ENCODE measurements at places on chromosomes 16 and 17.

DNA sequence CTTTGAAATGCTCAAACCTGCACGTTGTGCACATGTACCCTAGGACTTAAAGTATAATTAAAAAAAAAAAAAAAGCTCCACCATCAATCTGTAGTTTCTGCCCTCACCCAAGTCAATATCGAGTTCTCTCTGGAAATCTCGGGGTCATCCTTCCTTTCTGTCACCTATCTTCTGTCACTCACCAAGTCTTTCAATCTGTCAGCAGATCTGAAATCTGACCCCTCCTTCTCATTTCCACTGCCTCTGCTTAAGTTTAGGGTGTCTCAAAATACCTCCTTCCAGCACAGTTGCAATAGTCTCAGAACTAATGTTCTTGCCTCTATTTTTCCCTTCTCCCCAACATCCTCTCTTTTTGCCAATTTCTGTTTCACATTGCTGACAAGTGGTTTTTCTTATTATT, 32.3 kb downstream of the FTO start:
- DNase-seq, result no peak

- no peak for DNase-seq
Observed at GRCh38 chr16:84508502-84508901, 4.0 kb upstream of the MEAK7 start.

GRCh38 chr16:57616876-57617275, 11.6 kb upstream of the ADGRG1 start:
- DNase-seq, result no peak

GRCh38 chr16:89009343-89010209, 32.6 kb upstream of the CBFA2T3 start:
- no peak for DNase-seq

- DNase-seq, result no peak
Observed at GRCh38 chr16:69294051-69294450, 17.1 kb upstream of the VPS4A start.

DNA sequence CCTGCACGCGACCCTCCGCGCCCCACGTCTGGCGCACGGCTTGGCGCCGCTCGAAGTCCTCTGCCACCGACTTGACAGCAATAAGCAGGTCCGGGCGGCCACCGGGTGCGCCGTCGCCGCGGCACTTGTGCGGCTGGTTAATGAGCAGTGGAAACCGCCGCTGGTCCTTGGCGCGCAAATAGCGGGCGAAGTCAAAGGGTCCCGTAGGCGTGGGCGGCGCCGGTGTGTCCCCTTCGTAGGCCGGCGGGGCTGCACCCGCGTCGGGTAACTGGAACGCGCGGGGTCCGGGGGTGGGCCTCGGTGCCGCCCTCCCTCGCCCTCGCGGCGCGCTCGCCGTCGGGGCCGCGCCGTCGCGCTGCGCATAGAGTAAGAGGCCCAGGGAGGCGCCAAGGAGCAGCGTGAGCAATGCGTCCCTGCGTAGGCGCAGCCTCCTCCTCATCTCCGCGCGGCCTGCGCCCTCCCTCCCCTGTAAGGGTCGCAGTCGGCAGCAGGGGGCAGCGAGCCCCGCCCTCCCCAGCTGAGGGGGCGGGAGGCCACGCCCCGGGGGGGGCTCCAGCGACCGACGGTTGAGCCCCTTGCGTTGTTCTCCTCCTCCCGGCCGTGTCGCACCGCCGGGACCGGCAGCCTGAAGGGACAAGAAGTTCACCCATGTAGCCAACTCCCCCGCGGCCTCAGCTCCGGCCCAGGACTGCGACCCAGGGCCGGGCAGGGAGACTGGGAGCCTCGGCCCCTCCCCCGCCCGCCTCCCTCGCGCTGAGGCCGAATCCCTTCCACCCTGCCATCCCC, 558 bp downstream of the B3GNT9 start:
- DNase-seq, result peak; percentile 65

DNA sequence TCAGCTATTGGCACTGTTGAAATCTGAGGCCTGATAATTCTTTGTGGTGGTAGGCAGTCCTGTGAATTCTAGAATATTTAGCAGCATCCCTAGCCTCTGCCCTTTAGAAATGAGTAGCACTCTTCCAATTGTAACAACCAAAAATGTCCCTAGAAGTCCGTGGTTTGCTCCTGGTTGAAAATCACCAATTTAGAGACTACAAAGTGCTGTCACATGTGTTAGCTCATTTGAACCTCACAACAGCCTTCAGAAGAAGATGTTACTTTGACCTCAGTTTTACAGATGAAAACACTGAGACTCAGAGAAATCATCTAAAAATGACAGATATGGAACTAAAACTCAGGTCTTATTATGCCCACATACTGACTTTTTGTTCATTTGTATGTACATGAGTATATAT, 103.2 kb downstream of the TANC2 start:
- DNase-seq, result no peak

- DNase-seq, result no peak
Observed at GRCh38 chr16:53598511-53599275, 95.7 kb upstream of the AKTIP start.

- DNase-seq, result no peak
Observed at GRCh38 chr16:46787909-46788308, 39.8 kb upstream of the MYLK3 start.

DNA sequence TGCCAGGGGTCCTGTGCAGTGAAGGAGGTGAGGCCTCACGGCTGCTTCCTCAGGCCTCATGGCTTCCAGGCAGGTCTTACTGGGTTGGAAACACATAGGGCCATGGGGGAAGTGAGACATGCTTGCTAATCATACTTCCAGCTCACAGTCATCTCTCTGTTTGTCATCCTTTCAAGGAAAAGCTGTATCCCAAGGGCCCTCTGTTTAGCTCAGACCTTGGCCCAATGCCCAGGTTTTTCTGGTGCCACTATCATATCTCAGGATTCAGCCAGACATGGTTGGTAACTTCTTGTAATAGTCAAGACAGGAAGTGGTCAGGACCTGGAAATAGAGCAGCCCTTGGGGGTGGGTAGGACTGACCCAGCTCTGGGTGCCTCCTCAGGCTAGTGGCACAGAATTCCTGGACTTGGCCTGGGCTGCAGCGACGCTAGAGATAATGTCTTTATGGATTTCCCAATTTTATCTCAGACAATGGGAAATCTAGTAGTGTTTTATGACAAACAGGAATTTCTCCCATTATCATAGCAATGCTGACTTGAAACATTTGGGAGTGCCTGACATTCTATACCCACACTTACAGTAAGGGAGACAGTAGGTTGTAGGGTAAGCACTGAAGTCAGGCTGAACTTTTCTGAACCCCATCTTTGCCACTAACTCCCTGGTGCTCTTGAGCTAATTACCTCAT, 13.5 kb upstream of the ITGB3 start:
- no peak for DNase-seq

GRCh38 chr16:8943001-8943763, 20.5 kb downstream of the USP7 start:
- no peak for DNase-seq

DNA sequence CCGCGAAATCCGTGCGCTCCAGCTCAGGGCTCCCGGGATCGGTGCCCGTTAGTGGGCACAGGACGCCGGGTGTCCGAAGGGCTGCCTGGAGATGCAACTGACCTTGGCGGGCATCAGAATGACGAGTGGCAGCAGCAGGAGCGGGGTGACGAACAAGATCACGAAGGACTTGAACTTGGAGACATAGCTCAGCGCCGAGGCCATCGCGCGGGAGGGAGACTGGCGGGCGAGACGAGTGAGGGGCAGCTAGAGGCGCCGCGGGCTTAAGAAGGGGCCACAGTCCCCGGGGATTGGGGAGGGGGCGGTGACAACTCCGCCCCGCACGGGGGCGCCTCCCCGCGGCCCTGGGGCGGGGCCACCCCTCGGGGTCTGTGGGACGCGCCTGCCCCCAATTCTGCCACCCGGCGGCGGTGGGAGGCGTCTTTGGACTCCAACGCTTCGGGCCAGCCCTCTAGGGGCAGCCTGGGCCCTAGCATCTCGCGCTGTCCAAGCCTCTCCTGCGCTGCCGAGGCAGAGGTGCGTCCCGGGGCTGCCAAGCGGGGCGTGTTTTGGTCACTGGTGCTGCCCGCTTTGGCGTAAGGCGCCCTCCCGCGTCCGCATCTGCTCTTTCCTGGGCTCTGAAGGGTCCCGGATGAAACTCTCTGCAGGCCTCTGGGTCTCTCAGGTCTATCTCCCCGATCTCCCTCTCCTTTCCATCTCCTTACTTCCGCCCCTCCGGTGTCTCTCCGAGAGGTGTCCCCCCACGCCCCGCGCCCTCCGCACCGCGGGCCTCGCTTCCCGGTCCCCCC, at the start of gene SLC13A5:
Gene SLC13A5 (minus strand): TSS at position 240 of the 788 bp plus-strand sequence. CDS start 36 bp downstream, at position 204.
- DNase-seq, result peak; percentile 40

DNA sequence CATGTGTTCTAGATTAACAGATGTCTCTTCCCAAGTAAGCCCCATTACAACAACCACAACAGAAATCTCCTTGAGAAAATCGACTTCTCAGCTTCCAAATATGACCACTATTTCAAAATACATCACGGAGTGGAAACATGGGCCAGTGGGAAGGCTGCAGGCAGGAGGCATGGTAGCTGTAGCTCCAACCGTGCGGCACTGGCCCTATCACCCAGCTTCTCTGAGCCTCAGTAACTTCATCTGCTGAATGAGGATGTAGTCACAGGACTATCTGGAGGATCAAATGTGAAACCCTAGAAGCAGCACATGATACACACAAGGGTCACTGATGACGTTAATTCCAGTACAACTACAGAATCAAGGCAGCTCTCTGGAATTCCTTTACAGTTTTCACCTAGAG, 112.2 kb downstream of the VPS53 start:
- no peak for DNase-seq

DNA sequence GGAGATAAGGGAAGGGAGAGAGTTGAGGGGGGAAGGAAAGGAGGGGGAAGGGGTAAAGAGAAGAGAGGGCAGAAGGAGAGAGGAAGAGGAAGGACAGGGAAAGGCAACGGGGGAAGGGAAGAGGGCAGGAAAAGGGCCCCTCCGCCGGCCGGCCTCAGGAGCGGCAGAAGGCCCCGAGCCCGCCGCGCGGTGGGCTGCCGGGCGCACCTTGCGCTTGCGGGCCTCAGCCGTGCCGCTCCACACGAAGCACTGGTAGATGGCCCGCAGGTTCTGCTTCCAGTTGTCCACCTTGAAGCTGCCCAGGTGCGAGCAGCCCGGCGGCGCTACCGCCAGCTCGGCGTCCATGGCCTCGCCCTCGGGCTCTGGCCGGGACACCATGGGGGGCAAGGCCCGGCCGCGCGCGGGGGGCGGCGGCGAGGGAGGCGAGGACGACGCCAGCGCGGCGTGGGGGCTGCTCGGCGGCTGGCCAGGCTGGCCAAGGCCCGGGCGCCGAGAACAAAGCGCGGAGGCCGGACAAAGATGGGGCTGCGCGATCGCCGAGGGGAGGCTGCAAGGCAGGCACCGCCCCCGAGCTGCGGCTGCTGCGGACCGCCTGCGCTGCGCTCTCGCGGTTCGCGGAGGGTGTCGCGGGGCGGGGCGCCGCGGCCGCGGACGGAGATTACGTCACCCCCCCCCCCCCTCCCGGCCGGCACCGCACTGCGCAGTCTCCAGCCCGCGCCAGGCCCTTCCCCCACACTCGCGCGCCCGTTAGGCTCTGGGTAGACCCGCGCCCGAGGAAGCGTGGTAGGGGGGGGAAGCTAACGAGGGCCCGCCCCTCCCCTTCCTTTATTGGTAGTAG, at the start of gene USP22:
Gene USP22 (minus strand): TSS at position 554 of the 838 bp plus-strand sequence. CDS start 176 bp downstream, at position 378.
- DNase-seq, result peak; percentile 67

- peak; percentile 79 for DNase-seq
Observed at GRCh38 chr17:20073055-20073979, 64.2 kb downstream of the SPECC1 start.

DNA sequence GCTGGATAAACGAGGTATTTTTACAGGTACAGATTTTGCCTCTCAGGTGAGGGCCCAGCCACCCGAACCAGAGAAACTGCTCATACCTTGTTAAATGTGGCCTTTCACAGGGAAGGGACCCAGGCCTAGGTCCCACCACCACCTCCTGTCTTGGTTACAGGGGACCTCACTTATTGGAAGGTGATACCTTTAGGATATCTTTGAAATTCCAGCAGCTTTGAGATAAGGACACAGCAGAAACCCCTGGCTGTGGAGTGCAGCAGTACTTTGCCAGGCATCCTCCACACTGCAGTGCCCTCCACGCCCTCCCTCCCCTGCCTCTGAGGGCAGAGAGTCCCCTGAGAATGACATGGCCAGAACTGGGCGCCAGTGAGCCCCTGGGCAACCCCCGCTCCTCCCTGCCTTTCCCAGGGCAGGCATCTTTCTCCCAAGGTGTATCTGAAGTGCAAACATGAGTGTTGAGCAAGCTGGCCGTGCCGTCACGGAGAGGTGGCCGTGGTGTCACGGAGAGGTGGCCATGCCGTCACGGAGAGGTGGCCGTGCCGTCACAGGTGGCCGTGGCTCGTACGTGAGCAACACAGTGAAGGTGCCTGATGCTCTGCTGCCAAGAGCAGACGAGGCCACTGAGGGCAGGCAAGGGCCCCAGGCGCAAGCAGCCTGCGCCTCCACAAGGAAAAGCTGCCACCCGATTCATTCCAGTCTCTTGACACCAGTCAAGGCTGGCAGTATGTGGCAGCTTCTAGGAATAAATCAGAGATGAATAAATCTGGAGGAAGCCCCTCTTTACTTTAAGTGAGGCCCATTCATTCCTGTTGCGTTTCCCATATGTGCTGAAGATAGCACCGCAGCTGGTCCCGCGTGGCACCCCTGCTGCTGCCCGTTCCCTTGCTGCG, 134.5 kb upstream of the CHMP6 start:
- DNase-seq, result no peak

DNA sequence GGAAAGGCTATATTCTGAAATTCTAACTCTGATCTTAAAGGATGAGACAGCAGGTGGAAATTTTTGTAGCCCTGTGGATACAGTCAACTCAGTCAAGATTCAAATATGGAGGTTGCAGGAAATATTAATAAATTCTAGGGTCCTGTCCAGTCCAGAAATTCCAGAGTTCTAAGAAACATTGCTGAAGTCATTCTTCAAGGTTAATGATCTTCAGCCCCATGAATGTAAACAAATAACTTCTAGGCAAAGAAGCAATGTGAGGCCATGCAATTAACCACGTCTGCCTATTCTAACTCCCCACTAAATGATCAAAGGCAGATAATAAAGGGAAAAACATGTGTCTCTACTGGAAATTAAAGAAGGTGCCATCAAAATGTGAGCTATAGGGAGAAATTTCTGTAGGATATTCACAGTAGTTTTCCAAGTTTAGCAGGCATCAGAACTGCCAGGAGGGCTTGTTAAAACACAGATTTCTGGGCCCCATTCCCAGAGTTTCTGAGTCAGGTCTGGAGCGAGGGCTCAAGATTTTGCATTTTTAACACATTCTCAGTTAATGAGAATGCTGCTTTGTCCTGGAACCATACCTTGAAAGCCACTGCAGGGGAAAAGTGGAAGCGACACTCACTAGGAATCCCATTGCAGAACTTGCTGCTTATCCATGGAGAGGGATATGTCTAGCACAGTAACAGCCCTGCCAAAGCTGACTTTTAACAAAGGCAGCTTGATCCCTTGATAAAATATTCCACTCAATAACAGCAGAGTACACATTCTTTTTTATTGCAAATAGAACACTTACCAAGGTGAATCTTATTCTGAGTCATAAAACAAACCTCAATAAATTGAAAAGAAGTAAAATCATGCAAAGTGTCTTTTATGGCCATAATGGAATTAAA, 61.8 kb downstream of the DNAH3 start:
- no peak for DNase-seq

All from activated CD8-positive, alpha-beta memory T cell treated with anti-CD3 and anti-CD28 coated beads, Interleukin-2, amount 10 ng/mL, durations not matched to agents 7 days and 5 days (primary cell).